ENCODE measurements at places on chromosomes 5 and 9.

GRCh38 chr5:94928891-94929290, 310.4 kb downstream of the SLF1 start:
- DNase-seq = no peak

DNA sequence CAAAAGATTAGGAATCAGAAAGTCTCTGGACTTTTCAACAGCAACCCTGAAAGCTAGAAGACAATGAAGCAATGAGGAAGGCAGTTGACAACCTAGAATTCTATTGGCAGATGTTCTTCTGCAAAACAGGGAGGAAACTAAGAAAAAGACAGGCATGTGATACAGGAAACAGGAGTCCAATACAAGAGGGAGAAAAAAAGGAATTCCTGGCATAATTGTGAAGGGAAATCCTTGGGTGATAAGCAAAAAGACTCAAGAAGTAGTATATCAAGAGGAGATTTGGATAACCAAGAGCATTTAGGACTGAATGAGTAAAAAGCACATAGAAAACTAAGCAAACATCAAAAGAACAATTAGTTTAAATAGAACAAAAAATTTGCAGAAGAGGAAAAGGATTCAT, 58.6 kb downstream of the LPAR1 start:
- no peak for DNase-seq

- no peak for DNase-seq
Measured at GRCh38 chr9:77725820-77726219, 77.7 kb upstream of the GNA14 start.

GRCh38 chr9:93060746-93061259, 2.3 kb downstream of the SUSD3 start:
- DNase-seq = no peak

GRCh38 chr5:135481387-135481786, 29.2 kb upstream of the TIFAB start:
- no peak for DNase-seq

- DNase-seq = no peak
Measured at GRCh38 chr5:67793418-67793817, 422.1 kb upstream of the PIK3R1 start.

- DNase-seq = no peak
Measured at GRCh38 chr5:151722546-151722945, 35.8 kb upstream of the SPARC start.

DNA sequence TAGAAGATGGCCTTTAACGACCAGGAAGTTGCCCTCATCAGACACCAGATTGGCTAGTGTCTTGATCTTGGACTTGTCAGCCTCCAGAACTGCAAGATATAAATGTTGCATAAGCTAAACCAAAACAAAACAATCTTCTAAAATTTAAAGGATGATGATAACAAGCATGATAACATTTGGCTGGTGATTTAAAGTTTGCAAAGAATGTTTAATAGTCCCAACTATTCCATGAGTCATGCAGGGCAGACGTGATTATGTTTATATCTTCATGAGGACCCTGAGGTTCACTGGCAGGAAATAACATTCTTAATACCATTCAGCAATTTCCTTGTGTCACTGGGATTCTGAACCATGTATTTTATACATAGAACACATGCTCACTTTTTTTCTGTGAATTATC, 319.8 kb downstream of the HCN1 start:
- no peak for DNase-seq

All from ureter (tissue), 1 donor.